ENCODE measurements at places on chromosomes 3 and 15. TPM values are rescaled to one million over a fixed set of nuclear protein-coding genes. Genes with fewer than 3 reads are reported as not detected.

Gene RARB
- 10.5 TPM for polyA plus RNA-seq

Gene TMEM89
- polyA plus RNA-seq = not detected

Gene CHRM5
- not detected for polyA plus RNA-seq

Gene HRG
- polyA plus RNA-seq = not detected

Gene PAK6
- 0.83 TPM for polyA plus RNA-seq

DNA sequence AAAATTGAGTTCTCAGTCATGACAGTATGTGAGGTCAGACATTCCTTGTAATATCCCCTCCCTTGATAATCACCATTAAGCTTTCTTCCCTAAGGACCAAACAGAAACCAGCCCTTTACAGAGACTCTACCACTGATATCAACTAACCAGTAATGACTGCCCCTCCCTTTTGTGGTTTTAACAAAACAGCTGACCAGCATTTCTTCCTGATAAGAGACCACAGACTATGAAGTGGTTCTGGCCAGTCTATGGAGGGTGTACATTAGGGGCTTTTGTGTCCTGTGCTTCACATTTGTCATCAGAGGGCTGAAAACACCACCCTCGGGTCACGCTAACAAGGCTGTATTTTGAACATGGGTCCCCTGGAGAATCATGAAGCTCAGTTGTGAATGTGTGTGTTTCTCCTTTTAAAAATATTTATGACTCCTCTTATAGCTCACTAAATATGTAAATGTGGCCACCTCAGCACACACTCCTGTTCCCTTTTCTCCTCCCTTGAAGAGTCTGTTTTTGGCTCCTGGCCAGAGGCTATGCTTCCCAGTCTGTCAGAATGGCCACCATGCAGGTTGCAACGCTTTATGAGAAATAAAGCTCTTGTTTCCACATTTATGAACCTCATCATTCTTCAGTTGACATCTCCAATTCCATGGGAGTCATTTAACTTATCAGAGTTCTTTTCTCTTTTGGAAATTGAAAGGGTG is 239.3 kb downstream of the CPNE4 start:
- no peak for DNase-seq

GRCh38 chr3:127412578-127413317 is 124.9 kb upstream of the PRR20G start:
- no peak for DNase-seq

GRCh38 chr3:56776556-56776950 is 25.2 kb downstream of the ARHGEF3 start:
- no peak for DNase-seq

DNA sequence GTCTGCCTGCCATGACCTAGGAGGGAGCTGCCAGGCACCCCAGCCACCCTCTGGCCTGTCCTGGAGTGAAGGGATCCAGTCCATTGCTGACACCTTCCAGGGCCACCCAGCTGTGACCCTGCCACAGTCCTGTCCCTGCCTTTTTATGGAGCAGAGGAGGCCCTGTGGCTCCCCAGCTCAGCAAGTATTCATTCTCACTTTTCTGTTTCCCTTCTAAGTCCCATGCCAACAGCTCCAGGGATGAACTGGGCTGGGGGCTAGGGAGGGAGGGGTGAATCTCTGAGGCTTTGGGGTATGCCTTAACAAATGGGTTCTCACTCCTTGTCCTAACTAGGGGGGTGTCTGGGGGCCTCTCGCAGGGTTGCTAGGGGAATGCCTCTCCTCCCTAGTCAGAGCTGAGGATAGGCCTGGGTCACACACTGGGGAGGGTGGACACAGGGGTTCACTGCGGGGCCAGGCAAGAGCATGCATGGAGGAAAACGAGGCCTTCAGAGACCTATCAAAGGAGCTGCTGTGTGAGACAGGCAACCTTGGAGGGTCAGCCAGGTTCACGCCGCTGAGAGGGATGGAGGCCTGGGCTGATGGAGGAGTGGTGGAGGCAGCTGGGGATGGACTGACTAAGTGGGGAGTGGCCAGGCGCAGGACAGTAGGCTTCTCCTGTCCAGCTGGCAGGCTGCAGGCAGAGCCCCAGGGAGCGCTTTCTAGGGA is 31.8 kb downstream of the EPHB3 start:
- no peak for DNase-seq

DNA sequence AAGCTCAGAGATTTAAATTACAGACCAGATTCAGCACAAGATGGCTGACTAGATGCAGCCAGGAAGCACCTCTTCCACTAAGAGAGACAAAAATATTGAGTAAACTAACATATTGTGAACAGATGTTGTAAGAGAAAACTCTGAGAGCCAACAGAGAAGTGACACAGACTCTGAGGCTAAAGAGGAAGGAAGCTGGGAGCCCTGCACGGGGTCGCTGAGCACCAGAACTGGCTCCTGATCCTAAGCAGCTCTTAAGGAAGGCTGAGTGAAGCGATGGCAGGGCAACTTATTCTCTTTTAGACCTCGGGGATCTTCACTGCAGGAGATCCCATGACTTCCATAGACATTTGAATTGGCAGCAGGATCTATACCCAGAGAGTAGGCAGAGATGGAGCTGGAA is 578.0 kb upstream of the GRM7 start:
- DNase-seq = no peak

- DNase-seq = no peak
Observed at GRCh38 chr3:29201604-29202003, 79.3 kb upstream of the RBMS3 start.

DNA sequence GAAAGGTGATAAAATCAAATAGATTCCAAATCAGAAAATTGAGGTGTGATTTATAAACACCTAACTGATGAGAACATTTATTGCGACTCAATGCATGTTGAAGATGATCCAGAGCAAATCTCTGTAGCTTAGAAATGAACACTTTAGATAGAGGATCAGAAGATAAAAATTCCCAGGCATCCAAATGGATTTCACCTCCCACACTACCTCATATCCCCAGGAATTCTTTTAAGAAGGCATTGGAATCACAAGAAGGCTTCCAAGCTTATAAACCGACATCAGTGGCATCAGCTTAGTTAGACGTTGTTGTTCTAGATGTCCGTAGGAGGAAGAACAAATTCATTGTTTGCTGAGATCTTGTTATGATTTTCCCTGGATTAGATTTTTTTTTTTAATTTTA is 154.4 kb downstream of the EBLN2 start:
- no peak for DNase-seq

DNA sequence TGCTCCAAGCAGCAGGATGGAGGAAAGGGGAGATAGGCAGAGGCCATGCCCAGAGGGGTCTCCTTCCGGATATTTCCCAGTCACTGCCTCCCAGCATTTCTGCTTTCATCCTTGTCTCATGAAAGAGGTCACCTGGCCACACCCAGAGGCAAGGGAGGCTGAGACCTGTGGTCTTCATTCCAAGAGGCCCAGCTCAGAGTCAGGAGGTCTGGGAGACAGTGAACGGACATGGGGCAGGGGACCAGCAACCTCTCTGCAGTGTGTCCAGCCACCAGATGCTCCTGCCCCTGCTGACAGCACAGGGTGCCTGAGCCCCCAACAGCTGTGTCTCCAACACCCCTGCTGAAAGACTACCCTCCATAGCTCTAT is 111.2 kb downstream of the CHSY1 start:
- DNase-seq = no peak

- no peak for DNase-seq
Observed at GRCh38 chr3:112013784-112014143, 15.0 kb downstream of the TAGLN3 start.

GRCh38 chr3:42894698-42895579 is 11.0 kb upstream of the ZNF662 start:
- no peak for DNase-seq

DNA sequence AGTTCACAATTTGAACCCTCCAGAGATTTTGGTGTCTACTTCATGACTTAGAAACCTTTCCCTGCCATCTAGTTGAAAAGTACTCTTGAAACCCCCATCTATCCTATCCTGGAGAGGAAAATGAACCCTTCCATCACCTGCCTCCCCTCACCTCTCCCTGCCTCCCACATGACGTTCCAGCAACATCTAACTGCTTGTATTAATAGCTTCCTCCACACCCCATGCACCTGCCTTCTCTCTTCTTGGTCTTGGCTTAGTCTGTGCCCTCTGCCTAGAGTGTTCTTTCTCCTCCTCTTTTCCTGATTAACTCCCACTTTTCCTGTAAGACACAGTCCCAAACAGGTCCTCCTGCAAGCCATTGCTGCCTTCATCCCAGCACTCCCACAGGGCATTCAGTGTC is 107.8 kb downstream of the LIPC start:
- no peak for DNase-seq

GRCh38 chr3:43166406-43166805 is 60.5 kb upstream of the POMGNT2 start:
- no peak for DNase-seq

- DNase-seq = no peak
Observed at GRCh38 chr3:160665784-160666526, 11.0 kb upstream of the ARL14 start.

DNA sequence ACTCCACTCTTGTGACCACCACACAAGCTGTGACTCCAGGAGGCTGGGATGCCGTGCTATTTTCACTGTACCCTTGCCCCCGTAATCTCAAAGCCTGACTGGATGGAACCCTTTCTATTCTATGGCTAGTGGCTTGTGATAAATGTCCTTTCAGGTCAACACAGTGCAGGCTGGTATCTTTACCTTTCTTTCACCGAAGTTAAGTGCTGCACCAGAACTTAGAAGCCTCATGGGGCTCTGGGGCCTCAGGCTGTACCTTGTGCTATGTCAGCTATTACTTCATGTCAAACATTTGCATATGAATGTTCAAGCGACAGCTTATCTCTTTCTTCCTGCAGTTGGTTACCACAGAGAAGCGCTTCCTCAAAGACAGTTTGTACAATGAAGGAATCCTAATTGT is 66.8 kb downstream of the RPL39L start:
- no peak for DNase-seq

DNA sequence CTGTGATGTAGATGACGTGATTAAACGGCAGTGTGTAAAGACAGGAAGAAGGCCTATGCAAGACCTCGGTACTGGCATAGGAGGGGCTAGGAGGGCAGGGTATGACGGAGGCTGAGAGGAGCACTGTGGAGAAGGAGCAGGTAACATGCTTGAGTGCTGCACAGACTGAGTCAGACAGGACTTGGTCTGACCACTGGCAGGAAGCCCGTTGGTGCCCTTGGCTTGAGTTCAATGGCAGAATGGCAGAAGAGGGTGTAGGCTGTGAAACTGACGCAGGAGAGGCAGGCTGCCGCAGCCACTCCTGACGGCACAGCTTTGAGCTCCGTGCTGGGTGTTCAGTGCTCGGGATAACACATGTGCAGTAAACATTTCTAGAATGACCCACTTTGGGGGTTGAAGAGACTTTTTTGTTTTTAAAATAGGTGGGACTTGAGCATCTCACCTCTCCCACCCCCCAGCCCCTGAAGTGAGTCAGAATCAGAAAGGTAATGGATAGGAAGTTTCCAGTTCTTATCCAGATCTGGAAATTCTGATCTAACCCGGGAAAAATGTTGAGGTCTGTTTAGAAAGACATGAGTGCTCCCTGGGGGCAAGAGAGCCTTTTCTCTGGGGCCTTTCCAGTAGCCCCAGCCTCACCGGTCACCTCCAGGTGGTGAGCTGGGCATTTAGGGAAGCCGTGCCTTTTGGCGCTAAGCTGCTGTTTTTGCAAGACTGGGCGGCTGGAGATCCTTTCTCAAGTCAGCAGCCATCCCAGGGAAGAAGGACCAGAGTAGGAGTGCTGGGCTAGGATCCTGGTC is 126.4 kb downstream of the RPLP1 start:
- no peak for DNase-seq

DNA sequence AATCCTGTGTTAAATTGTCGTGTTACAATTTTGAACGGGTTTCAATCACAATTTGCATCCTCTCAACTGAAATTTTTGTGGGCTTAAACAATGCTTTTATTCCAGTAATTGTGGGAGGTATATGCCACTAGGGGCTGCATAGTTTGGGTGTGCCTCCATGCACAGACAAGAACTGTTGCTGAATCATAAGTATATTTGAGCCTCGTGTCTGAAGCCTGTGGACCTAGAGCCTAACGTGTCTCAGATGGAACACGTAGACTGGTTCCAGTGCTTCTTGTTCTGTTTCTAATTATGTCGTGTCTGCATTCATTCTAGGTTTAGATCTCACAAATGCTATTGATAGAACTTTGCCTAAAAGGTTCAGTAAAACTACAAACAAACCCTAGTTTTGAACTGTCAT is 363.4 kb downstream of the RBMS3 start:
- no peak for DNase-seq

All from forelimb muscle (tissue), 1 donor.